ENCODE measurements at places on chromosomes 13 and 19.

GRCh38 chr13:40438999-40439797 lies 227.2 kb downstream of the FOXO1 start:
- DNase-seq: no peak

DNA sequence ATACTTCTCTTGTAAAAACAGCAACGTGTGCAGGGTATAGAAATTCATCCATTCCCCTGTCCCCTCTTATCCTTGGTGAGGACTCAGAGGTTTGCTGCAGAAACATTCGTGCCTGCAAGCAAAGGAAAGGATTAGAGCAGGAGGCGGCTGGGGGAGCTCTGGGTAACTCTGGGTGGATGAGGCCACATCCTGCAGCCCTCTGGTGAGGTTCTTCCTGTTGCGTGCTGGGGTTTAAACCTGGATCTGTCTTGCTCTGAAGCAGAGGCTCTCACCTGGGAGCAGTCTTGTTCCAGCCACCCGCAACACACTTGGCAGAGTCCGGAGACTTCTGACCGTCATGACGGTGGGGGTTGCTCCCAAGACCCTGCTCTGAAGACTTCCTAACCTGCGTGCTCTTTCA lies 69.2 kb downstream of the ATP11A start:
- no peak for DNase-seq

GRCh38 chr19:13839130-13839937 lies 37.6 kb upstream of the NANOS3 start:
- peak; percentile 71 for DNase-seq

DNA sequence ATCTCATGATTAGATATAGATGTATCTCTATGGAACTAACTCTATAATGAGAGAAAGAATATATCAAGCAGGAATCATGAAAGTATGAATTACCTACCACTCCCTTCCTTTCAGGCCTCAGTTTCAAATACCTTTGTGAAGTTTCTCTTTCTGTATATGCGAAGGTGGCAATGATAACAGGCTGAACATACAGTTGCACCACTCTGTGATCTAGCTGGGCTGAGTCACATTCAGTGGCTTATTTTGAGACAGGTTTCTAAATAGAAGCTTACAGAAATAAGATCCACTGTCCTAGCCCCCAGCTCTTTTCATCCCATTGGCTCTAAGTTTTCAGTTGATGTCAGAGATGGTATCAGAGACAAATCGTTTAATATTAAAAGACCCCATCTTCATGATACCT lies 662.0 kb downstream of the SLITRK1 start:
- DNase-seq: no peak

- DNase-seq: no peak
Observed at GRCh38 chr13:23427342-23427843, 6.1 kb downstream of the SACS start.

Data from stimulated activated CD8-positive, alpha-beta memory T cell treated with anti-CD3 and anti-CD28 coated beads, Interleukin-15, amount 100 ng/mL, for 1 hour (primary cell).